ENCODE measurements at places on chromosomes 3 and 15.

DNA sequence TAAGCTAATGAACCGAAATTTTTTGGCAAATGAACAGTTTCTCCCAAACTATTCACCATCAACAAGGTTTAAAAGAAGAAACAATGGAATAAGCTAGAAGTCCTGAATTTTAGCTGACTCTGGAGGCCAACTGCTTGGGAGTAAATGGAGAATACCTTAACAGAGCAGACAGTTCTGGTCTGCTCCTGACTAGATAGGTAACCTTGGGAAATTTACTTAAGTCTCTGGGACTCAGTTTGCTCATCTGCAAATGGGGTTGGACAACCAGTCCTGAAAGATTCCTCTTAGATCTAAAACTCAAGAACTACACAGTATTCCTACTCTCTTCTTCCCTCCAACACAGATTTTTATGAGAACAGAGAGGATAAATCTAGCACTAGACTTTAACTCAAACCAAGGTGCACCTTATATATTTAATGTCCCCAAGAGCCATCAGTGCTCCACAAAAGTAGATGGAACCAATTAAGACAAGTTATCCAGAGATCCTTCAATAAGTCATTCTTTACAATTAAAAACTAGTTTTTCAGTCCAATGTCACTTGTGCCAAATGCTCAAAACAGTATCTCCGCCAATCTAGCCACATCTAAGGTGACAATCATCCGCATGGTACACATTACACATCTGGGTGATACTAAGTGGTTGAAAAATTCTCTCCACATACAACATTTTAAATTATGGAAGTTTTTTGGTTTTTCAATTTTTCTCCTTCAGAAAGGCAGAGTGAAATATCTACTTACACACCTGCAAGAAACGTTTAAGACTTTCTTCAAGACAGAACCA lies 1.5 kb downstream of the RHOA start:
- DNase-seq: no peak

DNA sequence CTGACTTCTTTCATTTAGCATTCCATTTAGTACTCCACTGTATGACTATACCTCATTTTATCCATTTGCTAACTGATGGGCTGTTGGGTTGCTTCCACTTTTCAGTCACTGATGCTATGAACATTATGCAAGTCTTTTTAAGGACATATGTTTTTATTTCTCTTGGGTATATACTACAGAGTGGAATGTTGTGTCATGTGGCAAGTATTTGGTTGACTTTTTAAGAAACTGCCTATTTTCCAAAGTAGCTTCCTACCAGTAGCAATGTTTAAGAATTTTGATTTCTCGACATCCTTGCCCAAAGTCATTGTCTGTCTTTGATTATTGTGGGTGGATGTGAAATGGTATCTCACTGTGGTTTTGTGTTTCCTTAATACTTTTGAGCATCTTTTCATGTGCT lies 110.1 kb upstream of the TPM1 start:
- no peak for DNase-seq

DNA sequence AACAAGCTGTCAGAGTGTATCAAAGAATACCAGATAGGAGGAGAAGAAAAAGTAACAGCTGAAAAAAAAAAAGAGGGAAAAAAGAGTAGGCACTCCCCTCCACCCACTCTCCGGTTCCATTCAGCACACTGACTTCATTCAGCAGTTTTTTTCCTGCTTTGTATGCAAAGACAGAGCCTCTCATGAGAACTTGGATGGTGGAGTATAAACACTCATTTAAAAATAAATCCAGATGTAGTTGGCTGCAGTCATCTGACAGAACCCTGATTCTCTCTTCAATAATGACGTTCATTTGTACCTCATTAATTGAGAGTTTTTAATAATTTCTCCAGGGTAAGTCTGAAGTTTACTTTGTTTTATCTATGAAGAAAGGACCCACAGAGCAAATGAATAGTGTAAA lies 81.0 kb downstream of the TMEM108 start:
- no peak for DNase-seq

DNA sequence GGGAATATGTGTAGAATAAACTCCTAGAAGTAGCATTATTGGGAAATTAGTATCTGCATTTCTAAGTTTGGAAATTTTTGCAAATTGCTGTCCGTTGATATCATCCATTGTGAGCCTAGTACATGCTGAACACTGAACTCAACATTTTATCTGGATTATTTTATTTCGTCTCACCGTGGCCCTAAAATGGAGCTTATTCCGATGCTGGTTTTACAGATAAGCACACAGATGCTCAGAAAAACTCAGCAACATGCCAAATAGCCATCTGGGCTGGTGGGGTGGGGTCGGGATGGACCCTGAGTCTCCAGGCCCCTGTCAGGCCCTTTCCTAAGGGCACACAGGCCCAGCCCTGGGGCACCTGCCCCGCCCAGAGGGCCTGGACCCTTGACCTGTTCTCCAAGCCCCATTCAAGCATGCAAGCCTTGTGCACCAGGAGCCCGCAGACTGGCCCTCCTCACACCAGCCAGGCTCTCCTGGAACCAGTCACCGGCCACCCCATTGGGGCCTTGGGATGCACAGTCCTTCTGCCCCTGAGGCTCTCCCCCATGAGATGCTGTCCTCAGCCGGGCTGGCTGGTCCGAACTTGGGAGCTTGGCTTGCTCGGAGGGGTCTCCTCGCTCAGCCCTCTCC lies 20.7 kb upstream of the KLF13 start:
- no peak for DNase-seq

DNA sequence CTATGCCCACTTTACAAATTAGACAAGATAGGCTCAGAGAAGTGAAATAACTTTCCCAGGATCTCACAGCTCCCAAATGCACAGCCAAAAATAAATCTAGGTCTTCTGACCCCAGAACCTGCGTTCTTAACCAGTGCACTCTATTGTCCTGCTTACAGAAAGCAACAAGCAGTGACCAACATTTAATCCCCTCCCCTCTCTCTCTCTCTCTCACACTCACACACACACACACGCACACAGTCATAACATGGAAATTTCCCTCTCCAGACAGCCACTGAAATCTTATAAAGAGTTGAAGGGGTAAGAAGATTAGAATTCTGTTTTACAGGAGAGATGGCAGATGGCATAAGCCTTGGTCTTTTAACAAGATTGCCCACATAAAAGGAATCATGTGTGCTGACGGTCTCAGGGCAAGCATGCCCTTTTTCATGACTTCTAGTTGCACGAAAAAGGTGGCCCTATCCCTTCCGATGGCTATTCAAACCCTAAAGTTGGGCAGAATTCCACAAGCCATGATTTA lies 29.4 kb downstream of the EOGT start:
- DNase-seq: no peak

- DNase-seq: no peak
Measured at GRCh38 chr3:118577055-118577777, 457.4 kb downstream of the IGSF11 start.

DNA sequence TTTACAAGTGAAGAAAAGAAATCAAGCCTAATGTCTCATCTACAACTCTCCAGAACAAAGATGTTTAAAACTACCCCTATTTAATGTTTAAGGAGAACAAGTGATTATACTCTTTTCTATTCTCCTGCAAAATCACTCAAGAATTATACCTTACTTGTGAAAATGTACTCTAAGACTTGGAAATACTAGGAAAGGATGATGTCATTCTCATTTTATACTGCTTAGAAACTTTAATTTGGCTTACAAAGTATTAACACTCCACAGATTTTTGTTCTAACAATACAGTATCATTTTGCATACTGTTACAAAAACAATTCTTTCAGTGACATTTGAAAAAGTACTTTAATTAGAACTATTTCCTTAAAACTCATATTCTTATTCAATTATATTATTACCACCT lies 89.5 kb downstream of the SMARCC1 start:
- no peak for DNase-seq
